ENCODE measurements at places on chromosomes 5 and 9. TPM values are rescaled to one million over a fixed set of nuclear protein-coding genes. Genes with fewer than 3 reads are reported as not detected.

The PPIC gene
- total RNA-seq = 17.0 TPM

The PNPLA7 gene
- total RNA-seq = 0.54 TPM

The CCDC187 gene
- not detected for total RNA-seq

The OR13C3 gene
- not detected for total RNA-seq

The TRIM7 gene
- 29.9 TPM for total RNA-seq

The NME5 gene
- not detected for total RNA-seq

The GCNT4 gene
- 0.16 TPM for total RNA-seq

The MEGF10 gene
- not detected for total RNA-seq

The PRLR gene
- total RNA-seq = 0.10 TPM

The STING1 gene
- 0.66 TPM for total RNA-seq

The PPP1R26 gene
- 15.2 TPM for total RNA-seq

The KIF24 gene
- total RNA-seq = 3.3 TPM

The SPATA6L gene
- total RNA-seq = 2.8 TPM

The PAM gene
- 24.7 TPM for total RNA-seq

The PPP3R2 gene
- total RNA-seq = not detected

The ALDOB gene
- not detected for total RNA-seq

The SLC6A3 gene
- total RNA-seq = 0.97 TPM

The CARD9 gene
- 0.90 TPM for total RNA-seq
